ENCODE measurements at places on chromosomes 7 and 10.

GRCh38 chr7:137985897-137986251 is 16.0 kb downstream of the CREB3L2 start:
- DNase-seq, result no peak

DNA sequence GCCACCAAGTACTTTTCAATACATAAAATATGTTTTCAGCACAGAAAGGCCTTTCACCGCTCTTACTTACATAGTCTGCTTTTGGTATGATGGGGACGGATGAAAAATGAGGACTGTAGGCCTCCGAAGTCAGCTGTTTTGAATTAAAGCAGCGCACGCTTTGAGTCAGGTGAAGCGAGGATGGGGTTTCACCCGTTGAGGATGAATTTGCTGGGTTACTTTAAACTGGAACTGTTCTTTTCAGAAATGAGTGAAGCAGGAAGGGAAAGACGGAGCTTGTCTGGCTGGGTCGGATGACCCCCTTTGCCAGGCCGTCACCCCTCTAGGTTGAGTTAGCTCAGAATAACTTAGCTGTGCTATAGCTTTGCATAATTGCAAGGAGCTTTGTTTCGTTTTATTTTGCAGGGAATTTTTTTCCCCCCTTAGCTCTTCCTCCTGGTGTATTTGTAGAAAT is 40.0 kb downstream of the CUX1 start:
- no peak for DNase-seq

GRCh38 chr10:68595513-68595912 is 35.4 kb downstream of the TET1 start:
- DNase-seq, result no peak

DNA sequence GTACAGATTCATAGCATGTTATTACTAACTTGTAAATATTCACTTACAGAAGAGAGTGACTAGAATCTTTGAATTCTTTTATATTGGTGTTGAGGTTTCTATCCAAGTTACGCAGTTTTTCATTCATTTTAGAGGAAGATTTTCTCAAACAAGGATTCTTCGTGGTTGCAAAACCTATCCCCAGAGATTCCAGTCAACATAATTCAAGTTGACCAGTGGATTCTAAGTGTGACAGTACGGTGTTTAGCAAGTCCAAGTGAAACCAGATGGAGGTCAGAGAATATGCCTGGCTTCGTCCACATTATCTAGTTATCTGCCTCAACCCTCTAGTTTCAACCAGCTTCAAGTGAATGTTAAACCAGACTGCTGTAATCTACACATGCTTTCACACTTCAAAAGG is 131.9 kb downstream of the SDK1 start:
- DNase-seq, result no peak

DNA sequence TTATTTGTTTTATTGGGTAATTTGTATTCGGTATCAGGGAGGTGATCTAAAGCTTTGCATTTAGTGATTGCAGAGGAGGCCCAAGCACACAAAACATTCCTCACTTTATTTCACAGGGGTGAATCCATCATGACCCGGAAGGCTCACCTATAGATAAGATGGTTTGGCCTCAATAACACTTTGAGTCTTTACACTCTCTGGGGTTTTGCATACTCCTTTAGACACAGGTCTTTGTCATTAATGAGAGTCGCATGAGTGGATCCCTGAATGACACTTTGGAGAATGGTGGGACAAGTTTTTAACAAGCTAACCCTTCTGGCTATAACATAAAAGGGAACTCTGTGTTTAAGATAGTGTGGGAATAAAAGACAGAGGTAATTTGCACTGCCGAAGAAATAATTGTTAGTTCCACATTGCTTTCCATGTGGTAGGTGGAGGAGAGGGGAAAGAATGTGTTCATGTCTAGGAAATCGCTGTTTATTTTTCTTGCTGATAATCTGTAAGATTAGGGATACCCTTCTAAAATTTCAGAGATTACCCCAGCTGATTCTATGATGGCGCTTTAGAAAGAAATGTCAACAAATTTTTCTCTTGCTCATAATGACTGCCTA is 455.8 kb downstream of the TFEC start:
- no peak for DNase-seq

- DNase-seq, result peak; percentile 91
Observed at GRCh38 chr7:25951414-25952260, 200.4 kb upstream of the NFE2L3 start.

DNA sequence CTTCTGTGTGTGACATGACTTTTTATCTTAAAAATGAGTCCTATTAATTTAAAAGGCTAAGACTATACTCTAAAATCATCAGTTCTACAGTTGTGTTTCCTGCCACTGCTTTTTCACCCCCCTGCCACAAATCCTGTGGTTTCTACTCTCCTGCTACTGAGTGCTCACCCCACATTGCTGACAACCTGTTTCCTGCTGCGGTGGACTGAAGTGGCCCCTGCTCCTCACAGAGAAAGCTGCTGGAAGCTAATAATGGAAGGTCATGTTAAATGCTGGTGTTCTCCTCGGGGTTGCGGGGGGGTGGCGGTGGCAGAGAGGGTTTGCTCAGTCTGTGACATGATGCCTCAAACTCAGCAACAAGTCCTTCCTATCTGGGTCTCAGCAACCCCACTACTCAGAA is 113.2 kb upstream of the INHBA start:
- no peak for DNase-seq

DNA sequence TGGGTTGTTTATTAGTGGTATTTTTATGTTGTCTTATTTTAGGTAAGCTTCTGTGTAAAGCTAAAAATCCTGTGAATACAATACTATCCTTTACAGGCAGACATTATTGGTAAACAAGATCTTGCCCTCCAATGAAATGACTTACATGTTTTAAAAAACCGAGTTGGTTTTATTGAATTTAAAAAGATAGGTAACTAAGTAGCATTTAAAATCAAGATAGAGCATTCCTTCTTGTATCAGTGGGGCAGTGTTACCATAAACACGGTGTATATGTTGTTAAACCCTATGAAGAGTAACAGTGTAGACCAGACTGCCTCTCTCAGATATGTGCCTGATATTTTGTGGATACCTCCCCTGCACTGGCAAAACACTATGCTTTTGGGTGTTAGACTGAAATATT is 81.0 kb downstream of the SNX10 start:
- no peak for DNase-seq

- DNase-seq, result no peak
Observed at GRCh38 chr7:6344278-6344677, 71.9 kb upstream of the CYTH3 start.

- DNase-seq, result no peak
Observed at GRCh38 chr7:16712916-16713315, 40.6 kb upstream of the TSPAN13 start.

- no peak for DNase-seq
Observed at GRCh38 chr10:102593074-102593803, 51.0 kb upstream of the TRIM8 start.

DNA sequence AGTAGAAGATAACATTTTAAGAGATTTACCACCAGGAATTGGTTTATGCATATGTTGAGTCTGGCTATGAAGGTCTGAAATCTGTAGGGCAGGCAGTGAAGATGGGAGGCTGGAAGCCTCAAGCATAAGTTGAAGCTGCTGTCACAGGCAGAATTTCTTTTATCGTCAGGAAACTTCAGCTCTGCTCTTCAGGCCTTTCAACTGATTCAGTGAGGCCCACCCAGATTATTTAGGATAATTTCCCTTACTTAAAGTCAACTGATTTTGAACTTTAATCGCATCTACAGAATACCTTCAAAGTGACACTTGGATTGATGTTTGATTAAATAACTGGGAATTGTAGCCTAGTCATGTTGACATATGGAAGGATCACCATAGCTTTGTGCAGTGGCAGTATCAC is 190.5 kb downstream of the PPP1R9A start:
- DNase-seq, result no peak

- peak; percentile 58 for DNase-seq
Observed at GRCh38 chr10:34507217-34507616, 307.9 kb downstream of the PARD3 start.

Measured in COR-L47 (cell line).